CMK (cell line): ENCODE measurements at places on chromosomes 16 and 17.

DNA sequence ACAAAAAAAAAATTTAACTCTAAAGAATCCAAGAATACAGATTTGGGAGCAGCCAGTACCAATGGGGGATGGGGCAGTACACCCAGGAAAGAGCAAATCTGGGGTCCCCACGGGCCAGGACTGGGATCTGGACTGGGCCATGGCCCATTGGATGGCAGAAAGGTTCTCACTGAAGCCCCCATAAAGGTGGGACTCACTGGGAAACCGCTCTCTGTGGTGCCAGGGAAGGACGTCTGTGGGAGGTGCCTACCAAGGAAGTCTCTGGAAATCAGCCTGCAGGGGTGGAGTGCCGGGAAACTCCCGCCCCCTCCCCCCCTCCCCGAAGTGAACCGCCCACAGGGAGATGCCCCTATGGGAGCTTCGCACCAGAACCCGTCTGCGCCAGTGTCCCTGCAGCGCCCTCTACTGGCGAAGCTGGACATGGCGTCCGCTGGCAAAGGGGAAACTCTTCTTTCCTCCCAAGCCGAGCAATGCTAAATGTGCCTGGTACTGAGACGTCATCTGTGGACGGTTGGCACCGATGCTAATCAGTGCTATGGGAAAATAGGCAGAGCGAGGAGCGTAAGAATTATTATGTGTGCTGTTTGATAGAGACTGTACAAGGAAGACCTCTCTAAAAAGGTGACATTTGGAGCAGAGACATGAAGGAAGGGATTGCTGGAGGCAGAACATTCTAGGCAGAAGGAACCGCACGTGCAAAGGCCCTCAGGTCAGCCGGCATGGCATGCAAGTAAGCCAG, 671.1 kb downstream of the WWOX start:
- peak; percentile 61 for DNase-seq

DNA sequence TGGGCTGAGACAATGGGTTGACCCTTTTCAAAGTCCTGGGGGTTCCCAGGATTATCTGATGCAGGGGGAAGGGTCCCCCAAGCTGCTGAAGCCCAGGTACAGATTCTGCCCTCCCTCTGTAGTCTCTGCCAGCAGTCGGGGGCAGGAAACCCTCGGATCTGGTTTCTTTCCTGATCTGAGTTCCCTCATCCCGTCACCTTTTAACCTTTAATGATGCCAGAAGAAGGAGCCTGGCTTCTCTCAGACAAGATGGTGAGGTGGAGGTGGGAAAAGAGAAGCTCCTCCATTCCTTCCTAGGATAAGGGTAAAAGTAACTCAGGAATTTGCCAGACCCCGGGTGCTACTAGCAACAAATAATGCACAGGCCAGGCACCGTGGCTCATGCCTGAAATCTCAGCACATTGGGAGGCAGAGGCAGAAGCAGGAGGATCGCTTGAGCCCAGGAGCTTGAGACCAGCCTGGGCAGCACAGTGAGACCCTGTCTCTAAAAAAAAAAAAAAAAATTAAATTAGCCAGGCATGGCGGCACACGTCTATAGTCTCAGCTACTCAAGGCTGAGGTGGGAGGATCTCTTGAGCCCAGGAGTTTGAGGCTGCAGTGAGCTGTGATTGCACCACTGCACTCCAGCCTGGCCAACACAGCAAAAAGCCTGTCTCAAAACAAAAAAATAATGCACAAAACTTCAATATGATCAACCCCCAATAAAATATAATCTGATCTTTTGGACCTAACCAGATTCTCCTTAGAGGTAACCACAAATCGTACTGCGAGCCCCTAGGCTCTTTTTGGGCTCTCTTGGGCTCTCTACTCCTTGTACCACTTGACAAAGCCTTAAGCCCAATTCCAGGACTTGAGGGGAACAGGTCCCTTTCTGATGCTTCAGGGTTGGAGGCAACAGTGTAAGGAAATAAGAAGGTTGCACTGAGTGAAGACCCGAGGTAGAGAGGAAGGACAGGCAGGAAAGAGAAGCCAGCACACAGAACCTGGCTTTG, 5.7 kb downstream of the CDC42EP4 start:
- DNase-seq = no peak

GRCh38 chr17:54348234-54348633, 525.5 kb downstream of the KIF2B start:
- no peak for DNase-seq

DNA sequence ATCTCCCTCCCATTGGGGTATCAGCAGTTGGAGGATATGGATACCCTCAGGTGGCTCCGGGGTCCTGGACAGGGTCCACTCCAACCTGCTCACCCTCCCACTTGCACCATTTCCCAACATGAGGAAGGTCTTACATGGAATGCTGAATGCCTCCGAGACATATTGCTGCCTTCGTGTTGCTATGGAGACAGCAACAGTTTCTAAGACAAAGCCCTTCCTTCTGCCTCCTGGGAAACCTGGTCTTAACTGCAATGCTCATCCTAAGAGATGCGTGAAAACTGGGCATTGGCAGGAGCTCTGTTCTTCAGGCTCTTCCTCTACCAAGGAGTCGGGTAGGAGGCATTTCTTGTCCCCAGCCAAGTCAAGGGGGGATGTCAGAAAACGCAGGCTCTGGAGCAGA, 45.2 kb downstream of the ST3GAL2 start:
- no peak for DNase-seq

DNA sequence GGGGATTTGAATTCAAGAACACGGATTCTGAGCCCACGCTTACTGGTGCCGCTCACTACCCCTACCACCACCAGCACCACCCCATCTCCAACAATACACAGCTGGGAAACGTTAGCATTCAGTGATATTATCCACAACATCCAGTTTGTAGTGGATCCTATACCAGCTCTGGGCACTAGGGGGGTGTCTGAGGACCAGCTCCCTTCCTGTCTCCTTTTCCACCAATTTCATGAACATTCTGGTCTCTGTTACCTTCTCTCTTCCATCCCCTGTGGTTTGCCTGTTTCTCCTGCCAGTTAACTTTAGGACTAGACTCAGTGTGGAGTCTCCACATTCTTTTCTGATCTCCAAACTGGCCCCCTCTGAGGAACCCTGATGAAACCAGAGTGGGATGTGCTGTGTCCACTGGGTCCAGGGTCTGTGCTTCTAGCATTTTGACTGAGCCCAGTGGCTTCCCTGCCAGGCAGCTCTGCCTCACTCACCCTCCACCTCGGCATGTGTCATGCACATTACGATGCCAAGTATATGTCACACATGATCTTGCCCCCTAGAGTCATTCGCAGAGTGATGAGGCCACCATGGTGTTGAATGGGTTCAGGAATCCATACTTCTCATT, 187.0 kb upstream of the CDH13 start:
- no peak for DNase-seq

DNA sequence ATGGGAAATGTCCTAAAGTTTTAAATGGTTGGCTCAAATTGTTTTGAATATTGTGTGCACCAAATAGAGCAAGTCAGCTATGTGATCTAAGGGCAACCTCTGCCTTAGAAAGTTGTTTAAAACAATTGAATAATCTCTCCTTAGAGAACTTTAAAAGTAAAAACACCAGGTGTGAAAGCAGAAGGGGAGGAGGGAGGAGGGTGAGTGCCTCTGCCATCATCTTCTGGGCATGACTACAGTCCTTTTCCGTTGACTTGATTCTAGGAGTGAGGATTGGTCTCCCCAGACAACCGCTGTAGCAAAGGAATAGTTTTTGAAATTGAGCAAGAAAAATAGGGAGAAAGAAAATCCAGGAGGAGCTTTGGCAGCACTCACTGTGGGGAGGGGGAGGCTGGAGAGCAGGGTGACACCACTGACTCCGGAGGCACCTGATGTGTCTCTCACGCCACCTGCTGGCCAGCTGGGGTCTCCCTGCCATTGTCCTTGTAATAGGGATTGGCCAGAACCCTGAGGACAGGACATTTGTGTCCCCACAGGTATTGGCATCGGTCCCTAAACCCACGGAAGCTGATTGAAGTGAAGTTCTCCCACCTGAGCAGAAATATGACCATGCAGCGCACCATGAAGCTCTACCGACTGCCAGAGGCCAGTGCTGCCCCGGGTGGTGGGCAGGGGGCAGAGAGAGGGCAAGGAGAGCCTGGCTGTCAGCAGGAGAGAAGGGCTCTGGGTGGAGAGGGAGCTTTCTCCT, 33.3 kb downstream of the PLCD3 start:
- DNase-seq = peak; percentile 46

- DNase-seq = no peak
These were observed 26.9 kb downstream of the ABCC1 start for GRCh38 chr16:15976225-15976812.

DNA sequence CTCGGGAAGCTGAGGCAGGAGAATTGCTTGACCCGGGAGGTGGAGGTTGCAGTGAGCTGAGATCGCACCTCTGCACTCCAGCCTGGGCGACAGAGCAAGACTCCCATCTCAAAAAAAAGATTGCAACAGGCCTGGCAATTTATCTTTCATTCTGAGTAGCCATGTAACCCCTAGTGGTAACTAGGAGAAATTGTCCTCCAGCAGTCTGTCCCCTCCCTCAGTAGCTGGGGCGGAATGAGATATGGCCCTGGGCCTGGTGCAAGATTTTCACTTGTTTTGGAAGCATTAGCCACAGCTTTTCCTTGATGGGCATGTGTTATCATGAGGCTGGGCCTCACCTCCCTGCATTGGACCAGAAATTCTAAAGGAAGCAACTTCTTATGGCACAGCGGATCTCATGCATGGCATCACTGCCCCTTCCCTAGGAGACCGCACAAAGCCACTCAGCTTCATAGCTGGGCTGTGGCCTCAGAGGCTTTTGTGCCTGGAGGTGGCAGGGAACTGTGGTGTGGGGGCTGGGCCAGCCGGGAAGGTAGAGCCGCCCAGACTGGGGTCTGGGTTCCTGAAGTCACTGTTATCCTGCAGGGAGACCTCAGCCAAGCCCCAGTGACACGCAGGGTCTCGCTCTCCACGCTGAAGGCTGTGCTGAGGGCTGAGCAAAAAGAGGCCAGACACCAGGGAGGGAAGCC, 13.4 kb downstream of the NATD1 start:
- no peak for DNase-seq

DNA sequence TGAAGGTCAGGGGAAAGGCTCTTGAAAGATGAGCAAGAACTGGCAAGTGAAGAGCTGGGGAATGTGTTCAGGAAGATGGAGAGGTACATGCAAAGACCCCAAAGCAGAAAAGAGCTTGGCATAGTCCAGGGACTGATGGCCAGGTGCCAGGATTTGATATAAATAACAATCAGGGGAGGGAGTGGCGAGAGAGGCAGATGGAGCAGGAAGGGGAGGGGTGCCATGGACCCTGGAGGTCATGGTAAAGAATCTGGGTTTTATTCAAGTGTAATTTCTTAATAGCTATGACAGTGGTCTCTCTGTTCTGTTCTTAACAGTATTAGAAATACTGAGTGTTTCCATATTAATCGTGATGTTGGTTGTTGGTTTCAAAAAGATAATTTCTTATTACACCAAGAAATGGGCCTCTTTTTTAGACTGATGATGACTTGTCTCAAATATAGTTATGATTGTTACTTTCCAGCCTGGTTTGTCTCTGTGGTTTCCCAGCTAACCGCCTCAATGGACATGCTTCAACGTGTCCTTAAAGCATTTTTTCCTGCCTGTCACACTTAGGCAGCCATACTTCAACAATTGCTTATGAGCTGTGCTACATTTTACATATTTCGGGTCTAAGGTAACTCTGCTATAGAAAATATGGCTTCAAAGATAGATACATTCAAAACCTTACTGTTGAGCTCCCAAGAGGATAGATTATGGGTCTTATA, 49.4 kb downstream of the MYH10 start:
- no peak for DNase-seq

DNA sequence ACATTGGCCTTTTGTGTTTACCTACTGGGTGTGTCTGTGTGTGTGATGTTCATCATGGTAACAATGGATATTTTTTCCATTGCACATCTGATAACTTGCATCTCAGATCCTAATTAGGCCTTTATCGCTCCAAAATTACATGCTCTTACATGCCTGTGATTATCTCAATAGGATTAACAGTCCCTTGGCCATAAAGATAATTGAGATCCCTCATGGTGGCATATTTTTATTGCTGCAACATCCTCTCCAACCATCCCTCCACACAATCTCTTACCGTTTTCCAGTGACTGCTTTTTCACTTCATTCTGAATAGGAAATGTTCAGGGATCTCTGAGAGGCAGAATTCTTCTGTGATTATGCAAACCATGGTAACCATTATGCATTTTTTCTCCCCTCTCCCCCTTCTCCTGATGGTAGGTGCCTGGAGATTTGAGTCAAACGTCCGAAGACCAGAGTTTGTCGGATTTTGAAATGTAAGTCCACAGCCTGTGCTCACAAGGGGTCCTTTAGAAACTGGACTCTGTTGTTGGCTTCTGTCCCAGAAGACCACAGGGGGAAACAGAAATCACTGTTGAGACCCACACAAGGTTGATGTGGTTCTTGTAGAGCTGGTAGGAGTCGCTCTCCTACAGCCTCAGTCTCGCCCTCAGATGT, 405.5 kb downstream of the CPPED1 start:
- no peak for DNase-seq

DNA sequence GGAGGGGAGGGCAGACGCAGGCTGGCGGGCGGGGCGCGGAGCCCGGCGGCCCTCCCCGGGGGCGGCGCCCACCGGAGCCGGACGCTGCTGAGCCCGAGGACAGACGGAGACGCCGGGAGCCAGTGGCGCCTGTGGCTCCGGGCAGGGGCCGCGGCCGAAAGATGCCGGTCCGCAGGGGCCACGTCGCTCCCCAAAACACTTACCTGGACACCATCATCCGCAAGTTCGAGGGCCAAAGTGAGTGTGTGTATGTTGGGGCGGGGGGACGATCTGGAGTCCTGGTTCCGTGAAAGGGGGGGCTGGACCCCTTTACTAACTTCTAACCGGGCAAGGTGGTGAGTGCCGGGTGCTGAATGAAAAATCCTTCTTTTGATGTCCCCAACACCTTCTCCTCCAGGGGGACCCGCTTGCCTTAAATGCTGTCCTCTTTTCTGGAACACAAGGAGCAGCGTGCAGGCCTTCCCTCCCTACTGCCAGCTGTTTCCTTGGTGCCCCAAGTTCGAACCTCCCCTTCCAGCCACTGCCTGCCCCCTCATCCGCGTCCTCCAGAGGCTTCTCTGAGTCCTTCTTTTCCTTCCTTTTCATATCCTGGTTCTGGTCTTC, at the start of gene KCNH6:
KCNH6 (plus strand) TSS at position 106 of the 603 bp plus-strand sequence; CDS start at position 162, 56 bp downstream.
- DNase-seq = no peak

GRCh38 chr16:53433509-53433908, 762 bp upstream of the RBL2 start:
- DNase-seq = no peak

GRCh38 chr17:72456075-72456474, 335.3 kb downstream of the SOX9 start:
- no peak for DNase-seq

GRCh38 chr16:11670171-11671131, 2.2 kb downstream of the SNN start:
- no peak for DNase-seq

DNA sequence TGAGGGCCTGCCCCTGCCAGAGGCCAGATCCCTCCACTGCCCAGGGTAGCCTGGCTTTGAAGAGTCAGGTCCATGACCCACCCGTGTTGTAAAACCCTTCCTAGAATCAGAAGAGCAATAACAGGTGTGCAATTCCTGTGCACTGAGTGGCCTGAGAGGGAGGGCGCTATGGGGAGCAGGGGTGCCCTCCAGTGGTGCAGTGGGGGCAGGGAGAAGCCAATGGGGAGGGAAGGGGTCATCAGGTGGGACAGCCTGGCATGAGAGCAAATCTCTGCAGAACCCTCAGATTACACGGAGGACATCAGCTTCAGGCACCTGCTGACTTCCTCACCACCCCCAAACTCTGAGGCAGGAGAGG, 72.9 kb upstream of the ZNF469 start:
- no peak for DNase-seq
